ENCODE measurements at places on chromosomes 7 and 10. TPM values are rescaled to one million over a fixed set of nuclear protein-coding genes. Genes with fewer than 3 reads are reported as not detected.

GRCh38 chr10:89330537-89331212 lies 2.9 kb downstream of the IFIT3 start:
- no peak for DNase-seq
- H3K27me3 ChIP-seq: no peaks in the 10 kb centered on the region
- peaks cover 35% of the 10 kb centered on the region for H3K4me1 ChIP-seq
- peak overlapping the region; percentile 73 for H3K27ac ChIP-seq
- H3K4me3 ChIP-seq: peak overlapping the region; percentile 43

DNA sequence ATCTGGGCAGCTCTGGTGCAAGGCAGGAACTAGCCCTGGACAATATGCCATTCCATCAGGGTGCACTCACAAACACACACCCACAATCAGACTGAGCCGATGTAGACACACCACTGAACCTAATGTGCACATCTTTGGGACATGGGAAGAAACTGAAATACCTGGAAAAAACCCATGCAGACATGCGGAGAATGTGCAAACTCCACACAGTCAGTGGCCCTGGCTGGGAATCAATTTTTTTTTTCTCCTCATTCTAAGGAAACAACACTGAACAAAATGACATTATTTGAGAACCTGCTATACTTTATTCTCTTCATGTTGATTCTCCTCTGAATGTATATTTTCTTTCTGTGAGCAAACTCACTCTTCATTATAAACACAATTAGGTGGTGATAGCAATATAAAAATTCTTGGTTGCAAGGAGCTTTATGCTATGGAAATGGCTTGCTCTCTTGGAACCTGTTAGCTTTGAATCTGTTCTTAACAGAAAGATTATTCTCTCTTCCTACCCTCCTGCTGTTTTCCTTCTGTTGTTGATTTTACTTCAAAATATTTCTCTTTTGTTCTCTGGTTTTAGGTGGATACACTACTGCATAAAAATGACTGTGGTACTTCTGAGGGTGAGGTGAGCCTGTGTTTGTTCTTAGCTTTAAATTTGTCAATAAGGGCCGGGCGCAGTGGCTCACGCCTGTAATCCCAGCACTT lies 33.0 kb upstream of the MICU1 start:
- DNase-seq: no peak
- no peaks in the 10 kb centered on the region for H3K36me3 ChIP-seq
- no peaks in the 10 kb centered on the region for H3K4me1 ChIP-seq
- no peak overlapping the region for H3K4me3 ChIP-seq
- peaks cover 4% of the 10 kb centered on the region for H3K27me3 ChIP-seq

The TMEM176A gene
- polyA plus RNA-seq: not detected

The ZNF365 gene
- polyA plus RNA-seq: not detected

DNA sequence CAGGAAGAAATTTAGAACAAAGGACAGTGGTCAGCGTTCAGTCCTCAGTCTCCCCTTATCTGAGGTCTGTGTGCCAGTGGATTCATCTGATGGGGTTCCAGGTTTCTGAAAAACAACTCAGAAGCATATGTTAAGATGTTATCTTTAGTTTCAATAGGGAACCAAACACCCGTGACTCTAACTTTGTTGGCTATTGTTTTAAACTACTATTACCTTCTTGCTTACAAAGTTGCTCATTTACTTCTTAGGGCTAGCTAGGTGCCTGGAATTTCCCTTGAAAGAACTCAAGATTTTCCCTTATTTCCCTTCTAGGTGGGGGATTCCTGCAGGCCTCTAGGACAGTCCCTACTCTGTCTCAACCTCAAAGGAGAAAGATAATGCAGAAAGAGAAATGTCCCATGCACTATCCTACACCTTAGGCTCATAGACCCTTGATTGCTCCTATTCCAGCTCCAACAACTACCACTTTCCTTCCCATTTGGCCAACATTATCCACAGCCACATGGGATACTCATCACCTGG lies 192.5 kb upstream of the LYZL1 start:
- H3K36me3 ChIP-seq: no peaks in the 10 kb centered on the region
- no peaks in the 10 kb centered on the region for H3K4me1 ChIP-seq
- H3K27me3 ChIP-seq: no peaks in the 10 kb centered on the region
- no peak overlapping the region for H3K4me3 ChIP-seq
- DNase-seq: no peak

- peaks cover 18% of the 10 kb centered on the region for H3K36me3 ChIP-seq
- H3K27ac ChIP-seq: no peak overlapping the region
- DNase-seq: no peak
- peaks cover 37% of the 10 kb centered on the region for H3K27me3 ChIP-seq
These were observed 72.5 kb upstream of the NKX6-2 start for GRCh38 chr10:132858121-132859081.

- no peak overlapping the region for H3K27ac ChIP-seq
- no peak for DNase-seq
- no peaks in the 10 kb centered on the region for H3K36me3 ChIP-seq
- no peaks in the 10 kb centered on the region for H3K4me1 ChIP-seq
These were observed 549.6 kb downstream of the HTR7 start for GRCh38 chr10:90308223-90308622.

The TSPAN33 gene
- polyA plus RNA-seq: 171 TPM
